Common myeloid progenitor, CD34-positive (primary cell): ENCODE measurements at places on chromosomes 13 and 19.
A peak's percentile ranks its signal among the peaks of the same experiment; 100 is the strongest.

GRCh38 chr13:83796364-83796763, 85.9 kb downstream of the SLITRK1 start:
- DNase-seq = no peak

DNA sequence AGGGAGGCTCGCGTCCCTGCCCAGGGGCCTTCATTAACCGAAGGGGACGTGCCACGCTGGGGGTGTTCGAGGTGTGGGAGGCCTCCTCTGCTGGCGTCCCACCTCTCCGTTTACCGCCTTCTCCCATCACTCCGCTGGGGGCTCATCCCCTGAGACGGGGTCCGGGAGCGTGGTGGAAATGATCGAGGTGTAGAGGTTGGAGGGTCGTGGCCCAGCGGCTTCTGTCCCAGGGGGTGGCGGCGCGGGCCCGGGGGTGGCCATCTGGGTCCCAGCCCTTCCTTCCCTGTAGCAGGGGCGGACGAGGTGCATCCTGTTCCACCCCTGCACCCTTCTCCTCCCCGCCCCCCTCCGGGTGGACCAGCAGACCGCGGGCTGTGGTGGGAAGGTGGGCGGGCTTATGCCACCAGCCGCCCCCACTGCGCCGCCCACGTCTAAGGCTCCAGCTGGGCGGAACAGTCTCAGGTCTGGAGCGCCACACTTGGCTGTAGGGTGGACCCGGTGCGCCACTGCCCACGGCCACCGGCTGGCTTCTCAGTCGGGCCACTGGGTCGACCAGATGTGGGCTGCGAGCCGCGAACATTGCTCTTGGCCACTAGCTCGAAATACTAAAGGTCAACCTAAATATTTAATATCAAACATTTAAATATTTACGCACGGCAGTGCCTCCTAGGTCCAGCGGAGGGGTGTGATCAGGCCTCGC, 69.5 kb downstream of the ZNF723 start:
- no peak for DNase-seq

DNA sequence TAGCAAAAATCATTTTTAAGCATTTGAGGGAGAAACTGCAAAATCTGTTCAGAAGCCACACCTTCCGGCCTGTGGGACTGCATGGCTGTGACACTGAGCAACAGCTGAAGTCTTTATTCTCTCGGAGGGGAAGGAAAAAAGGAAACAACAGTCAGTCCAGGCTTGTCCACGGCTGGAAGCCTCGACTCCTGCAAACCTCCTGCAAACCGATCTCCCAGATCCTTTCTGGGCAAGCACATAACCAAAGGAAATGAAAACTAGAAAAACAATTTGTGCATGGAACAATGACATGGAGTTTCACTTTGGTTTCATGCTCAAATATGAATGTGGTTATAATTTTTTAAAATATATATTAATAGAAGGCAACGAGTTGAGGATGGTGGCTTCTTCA, 1.0 kb downstream of the COL4A1 start:
- DNase-seq = no peak

DNA sequence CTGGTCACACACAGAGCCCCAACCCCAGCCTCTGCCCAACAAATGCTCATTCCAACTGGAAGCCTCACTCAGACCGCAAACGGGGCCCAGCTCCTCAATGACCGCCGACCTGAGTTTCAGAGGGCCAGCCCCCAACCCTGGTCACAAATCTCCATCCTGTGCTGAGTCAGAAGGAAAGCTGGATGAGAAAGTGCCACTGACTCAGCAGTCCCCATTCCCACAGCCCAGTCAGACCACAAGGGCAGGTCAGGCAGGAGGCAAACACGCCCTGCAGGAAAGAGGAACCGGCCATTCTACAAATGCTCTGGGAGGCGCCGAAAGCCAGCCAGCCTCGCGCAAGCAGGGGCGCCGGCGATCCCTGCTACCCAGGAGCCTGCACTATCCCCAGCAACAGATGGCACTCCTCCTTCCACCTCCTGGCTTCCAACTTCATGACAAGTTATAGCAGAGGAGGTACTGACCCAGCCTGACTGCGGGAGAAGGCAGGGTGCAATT, 14.1 kb upstream of the PRKD2 start:
- DNase-seq = peak; percentile 82

DNA sequence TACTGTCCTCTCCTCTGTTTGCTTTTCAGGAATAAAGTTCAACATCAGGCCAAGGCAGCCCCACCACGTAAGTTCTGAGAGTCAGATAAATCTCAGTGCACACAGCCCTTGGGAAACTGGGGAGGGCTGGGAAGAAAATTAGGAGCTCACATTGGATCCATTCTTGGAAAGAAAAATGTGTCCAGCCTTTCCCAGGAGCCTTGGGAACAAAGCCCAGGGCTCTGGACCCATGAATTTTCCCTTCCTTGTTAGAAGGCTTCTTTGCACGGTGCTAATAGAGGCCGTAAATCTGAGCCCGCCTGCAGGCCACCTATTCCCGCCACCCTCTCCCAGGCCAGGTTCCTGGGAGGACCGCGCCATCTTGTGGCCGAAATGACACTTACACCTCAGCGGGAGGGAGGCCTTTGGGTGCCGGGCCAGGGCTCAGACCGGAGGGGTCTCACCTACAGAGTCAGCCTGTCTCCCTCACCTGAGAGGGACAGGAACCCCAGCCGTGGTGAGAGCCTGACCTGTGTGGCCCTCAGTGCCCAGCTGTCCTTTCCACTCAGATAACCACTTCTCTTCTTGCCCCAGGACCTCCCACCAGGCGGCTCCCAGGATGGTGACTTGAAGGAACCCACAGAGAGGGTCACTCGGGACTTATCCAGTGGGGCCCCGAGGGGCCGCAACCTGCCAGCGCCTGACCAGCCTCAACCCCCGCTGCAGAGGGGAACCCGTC, 25.1 kb upstream of the KCTD15 start:
- DNase-seq = peak; percentile 78
